ENCODE measurements at places on chromosomes 16 and 17.

DNA sequence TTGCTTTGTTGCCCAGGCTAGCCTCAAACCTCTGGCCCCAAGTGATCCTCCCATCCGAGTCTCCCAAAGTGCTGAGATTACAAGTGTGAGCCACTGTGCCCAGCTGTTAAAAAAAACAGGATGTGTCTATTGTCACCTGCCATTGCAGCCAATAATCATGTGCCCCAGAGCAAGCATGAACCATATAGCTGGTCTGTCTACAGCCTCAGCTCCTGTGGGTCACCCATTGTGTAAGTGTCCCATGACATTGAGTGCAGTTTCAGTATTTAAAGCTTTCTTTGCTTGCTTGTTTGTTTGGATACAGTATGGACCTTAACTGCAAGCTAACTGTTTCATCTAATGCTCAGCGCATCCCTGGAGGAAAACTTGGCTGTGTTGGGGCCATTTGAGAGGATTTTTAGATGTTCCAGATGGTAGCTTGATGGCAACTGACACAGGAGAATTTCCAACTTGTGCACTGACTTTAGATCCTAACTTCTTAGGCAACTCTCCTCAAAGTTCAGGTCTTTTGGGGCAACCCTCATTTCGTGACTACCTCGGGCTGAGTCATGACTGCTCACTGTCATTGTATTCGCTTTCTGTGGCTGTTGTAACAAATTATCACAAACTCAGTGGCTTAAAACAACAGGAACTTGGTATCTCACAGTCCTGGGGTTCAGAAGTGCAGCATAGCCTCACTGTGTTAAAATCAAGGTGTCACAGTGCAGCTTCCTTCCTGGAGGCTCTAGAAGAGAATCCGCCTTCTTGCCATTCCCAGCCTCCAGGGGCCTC lies 30.3 kb upstream of the ADORA2B start:
- no peak for DNase-seq

GRCh38 chr17:64024781-64025731 lies 4.6 kb upstream of the ICAM2 start:
- DNase-seq, result no peak

DNA sequence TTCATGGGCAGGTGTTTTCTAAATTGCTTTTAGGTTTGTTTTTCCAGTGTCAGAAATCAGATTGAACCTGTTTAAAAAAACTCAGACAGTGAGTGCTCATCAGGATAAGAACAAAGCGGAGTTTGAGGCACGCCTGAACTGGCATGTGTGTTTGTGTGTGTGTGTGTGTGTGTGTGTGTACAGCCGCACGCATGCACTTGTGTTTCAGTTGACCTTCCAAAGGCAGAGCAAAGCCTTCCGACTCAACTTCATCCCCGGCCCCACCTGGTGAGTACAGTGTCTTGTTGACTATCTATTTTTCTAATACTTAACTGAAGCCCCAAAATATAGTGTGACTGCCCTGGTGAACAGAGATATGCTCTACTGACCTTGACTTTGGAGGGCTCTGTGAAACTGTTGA lies 225.1 kb downstream of the IRX3 start:
- no peak for DNase-seq

GRCh38 chr16:51526621-51527020 lies 375.6 kb upstream of the SALL1 start:
- DNase-seq, result no peak

GRCh38 chr17:27564463-27564862 lies 66.5 kb upstream of the LGALS9 start:
- no peak for DNase-seq

- no peak for DNase-seq
These were observed 4.4 kb downstream of the EPN3 start for GRCh38 chr17:50536683-50537646.

- DNase-seq, result no peak
These were observed 580.3 kb upstream of the CA10 start for GRCh38 chr17:52738791-52739190.

GRCh38 chr16:86771506-86772460 lies 193.4 kb downstream of the FOXL1 start:
- no peak for DNase-seq

DNA sequence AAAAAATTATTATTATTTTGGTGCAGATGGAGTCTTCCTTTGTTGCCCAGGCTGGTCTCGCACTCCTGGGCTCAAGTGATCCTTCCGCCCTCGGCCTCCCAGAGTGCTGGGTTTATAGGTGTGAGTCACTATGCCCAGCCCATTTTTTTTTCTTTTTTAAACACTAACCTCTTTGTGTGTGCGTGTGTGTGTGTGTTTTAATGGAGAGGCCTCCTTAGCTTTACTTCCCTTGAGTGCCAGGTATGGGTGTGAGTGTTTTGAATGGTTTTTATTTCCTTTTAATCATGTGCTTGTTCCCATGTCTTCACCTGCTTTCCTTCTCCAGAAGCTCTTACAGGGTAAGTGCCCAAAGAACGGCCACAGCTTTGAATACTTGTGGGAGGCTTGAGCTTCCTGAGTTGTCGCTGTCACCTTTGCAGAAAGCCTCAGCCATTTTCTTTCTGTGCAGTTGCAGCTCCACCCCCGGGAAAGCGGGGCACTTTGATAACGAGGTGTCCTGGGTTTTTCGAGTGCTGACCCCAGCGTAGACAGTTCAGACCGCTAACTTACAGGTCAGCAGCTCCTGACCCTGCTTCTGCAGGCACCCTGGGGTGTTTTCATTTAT lies 22.6 kb downstream of the AKAP1 start:
- DNase-seq, result no peak

GRCh38 chr16:23952128-23952970 lies 116.6 kb downstream of the PRKCB start:
- DNase-seq, result no peak

DNA sequence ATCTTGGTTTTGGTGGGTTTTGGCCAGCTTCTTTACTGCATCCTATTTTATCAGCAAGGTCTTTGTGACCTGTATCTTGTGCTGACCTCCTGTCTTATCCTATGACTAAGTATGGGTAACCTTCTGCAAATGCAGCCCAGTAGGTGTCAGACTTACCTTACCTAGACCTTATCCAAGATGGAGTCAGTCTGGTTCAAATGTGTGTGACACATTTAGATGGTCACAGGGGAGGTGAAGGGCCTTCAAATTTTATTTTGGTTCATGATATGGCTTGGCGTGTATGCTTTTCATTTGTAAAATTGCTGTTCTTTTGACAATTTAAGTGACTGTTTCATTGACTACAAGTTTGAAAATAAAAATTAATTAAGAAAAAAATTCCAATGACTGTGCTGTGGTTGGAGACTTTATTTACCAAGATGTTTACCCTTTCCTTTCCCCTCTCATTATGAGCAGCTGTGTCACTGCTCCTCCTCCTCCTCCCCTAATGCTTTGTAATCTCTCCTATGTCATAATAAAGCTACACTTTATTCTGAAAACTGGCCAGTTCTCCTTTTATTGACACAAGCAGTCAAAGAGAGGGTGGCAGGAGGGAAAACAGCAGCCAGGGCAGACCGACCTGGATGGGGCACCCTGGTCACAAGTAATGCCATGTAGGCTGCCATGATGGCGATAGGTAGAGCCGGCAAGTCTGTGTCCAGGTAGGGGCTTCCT lies 49.4 kb downstream of the TNFRSF13B start:
- DNase-seq, result no peak

- no peak for DNase-seq
These were observed at the start of gene MPP3 for GRCh38 chr17:43832976-43833829. TSS of gene MPP3 (minus strand) at chr17:43833146. CDS start at chr17:43831906, 1,240 bp downstream.

GRCh38 chr17:82776454-82776853 lies 24.6 kb downstream of the TBCD start:
- DNase-seq, result no peak

- no peak for DNase-seq
These were observed 253.3 kb downstream of the STX8 start for GRCh38 chr17:9322326-9322725.

DNA sequence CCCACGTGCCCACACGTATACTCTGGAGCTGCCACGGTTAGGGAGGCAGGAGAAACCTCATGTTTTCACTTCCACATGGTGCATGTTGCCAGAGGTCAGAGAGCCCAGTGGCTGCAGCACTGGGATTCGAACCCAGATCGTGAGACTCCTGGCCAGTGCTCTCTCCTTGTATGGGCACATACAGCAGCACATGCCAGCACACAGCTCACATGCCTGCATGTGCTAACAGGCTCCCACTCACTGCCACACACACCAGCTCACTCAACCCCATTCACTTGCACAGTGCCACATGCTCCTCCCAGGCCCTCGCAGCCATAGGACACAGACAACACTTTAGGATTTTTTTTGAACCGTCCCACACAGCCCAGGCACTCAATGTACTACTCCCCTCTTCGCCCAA lies 49.5 kb upstream of the MRPS23 start:
- no peak for DNase-seq

DNA sequence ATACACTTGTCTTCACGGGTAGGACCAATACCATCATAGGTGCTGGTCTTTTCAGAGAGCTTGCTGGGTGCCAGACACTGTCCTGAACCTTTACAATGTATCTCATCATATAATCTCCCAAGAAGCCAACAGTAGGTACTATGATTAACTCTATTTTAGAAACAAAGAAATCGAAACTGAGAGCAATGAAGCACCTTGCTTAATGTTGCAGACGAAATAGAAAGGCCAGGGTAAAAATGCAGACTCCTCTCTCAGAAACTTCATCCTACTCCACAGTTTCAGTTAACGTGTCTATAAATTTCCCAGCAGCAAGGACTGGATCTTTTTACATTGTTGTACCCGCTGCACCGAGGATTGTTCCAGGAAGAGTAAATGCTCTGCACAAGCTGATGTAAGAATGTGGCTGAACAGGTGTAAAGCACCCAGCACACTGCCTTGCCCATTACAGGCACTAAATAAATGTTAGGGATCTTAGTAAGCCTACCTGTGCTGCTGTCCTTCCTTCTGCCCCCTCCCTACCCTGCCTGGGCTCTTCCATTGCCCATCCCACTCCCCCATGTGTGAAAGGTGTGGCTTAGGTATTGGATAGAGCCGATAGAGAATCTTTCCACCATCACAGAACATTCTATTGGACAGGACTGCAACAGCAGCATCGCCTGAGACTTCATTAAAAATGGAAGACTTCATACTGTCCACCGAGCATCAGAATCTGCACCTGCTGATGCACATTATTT lies 476.7 kb downstream of the SOX9 start:
- DNase-seq, result no peak

DNA sequence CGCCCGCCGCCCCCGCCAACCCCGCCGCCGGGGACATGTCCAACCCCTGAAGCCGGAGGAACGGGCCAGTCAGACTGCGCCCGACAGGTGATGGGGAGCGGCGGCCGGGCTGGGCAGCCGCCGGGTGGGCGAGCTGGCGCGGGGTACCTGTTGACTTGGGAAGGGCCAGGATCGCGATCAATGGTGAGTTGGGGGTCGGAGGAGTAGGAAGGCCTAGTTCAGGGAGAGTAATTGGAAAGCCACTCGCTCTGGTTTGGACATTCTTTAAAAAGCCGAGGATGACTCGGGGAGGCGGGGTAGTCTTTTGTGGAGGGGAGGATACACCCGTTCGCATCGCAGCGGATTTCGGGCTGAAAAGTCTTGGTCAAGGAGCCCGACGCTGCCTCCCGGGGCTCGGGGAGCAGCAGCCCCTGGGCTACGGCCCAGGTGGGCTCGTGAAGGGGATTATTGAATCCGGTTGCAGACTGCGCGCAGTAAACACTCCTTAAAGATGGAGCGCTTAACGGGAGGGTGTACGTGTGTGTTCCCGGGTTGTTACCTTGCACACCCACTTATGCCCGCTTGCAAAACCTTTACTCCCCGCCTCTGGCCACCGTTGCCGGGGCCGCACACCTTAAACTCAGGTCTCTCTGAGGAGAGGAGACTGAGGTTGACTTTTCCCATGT lies 123.8 kb downstream of the GOSR1 start:
- DNase-seq, result no peak

DNA sequence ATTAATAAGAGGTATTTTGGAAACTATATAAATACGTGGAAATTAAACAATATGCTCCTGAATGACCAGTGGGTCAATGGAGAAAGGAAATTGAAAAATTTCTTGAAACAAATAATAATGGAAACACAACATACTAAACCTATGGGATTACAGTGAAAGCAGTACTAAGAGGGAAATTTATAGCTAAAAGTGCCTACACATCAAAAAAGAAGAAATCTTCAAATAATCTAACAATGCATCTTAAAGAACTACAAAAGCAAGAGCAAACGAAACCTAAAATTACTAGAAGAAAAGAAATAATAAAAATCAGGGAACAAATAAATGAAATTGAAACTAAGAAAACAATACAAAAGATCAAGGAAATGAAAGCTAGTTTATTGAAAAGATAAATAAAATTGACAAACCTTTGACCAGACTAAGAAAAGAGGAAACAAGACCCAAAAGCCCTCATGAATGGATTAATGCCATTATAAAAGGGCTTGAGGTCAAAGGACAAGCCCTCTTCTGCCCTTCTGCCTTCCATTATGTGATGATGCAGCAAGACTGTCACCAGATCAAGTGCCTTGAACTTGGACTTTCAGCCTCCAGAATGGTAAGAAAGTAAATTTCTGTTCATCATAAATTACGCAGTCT lies 43.9 kb upstream of the ALDH3A1 start:
- DNase-seq, result no peak

All from activated naive CD4-positive, alpha-beta T cell (primary cell).